ENCODE measurements at places on chromosomes 13 and 19.
A peak's percentile ranks its signal among the peaks of the same experiment; 100 is the strongest.

DNA sequence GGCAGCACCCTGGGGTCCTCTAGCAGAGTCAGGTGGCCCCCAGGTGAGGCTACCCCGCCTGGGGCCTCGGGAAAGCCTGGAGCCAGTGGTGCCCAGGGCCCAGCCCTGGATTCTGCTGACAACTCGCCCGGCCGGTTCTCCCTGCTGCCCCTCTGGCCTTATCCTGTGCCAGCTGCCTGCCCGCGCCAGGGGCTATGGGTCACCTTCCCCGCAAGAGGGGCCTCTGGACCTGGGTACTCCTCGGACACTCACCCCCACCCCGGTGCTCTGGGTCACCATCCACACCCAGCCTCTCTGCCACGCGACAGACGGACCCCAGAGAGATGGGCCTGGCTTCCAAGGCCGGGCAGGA, 24.0 kb downstream of the ZBTB7A start:
- no peak for DNase-seq

GRCh38 chr13:40379196-40379595, 287.2 kb downstream of the FOXO1 start:
- no peak for DNase-seq

DNA sequence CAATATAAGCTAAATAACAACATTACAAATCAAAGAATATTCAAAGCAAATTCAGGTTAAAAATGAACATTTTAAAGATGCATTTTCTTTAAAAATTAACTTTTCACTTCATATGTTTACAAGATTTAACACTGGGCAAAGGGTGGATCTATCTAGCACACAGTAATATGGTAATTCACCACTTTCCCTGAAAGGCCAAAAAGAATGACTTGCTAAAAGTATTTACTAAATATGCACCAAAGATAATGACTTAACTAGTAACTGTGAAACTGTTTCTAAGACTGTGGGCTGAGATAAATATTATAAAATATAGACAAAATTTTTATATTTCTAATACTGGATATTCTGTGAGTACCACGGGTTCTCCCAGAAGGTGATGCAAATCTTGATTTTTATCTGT, 4.5 kb upstream of the EEF1AKMT1 start:
- DNase-seq: no peak

GRCh38 chr19:8601796-8602195, 8.7 kb downstream of the ADAMTS10 start:
- no peak for DNase-seq

DNA sequence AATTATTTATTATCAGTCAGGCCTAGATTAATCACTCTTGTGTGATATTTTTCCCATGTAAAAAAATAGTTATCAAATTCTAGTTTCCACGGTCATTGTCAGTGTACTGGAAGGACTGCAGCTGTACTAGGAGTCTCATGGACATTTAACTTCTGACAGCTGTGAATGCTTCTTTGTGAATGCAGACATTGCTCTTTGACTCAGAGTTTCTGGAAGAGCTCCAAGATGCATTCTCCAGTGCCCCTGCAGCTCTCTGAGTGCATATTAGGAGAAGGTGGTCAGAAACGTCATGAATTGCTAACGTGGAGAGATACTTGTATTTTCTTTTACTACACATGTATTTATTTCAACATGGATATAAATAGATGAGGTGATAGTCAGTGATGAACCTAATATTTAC, 9.7 kb upstream of the SLITRK5 start:
- DNase-seq: no peak

- DNase-seq: no peak
These were observed 12.4 kb downstream of the EFNB2 start for GRCh38 chr13:106522898-106523525.

GRCh38 chr19:41795031-41795461, 1.3 kb upstream of the CEACAM3 start:
- DNase-seq: peak; percentile 55
